ENCODE measurements at places on chromosomes 3 and 15.
A peak's percentile ranks its signal among the peaks of the same experiment; 100 is the strongest.

GRCh38 chr3:172711454-172711795 lies 558 bp upstream of the NCEH1 start:
- DNase-seq = no peak

DNA sequence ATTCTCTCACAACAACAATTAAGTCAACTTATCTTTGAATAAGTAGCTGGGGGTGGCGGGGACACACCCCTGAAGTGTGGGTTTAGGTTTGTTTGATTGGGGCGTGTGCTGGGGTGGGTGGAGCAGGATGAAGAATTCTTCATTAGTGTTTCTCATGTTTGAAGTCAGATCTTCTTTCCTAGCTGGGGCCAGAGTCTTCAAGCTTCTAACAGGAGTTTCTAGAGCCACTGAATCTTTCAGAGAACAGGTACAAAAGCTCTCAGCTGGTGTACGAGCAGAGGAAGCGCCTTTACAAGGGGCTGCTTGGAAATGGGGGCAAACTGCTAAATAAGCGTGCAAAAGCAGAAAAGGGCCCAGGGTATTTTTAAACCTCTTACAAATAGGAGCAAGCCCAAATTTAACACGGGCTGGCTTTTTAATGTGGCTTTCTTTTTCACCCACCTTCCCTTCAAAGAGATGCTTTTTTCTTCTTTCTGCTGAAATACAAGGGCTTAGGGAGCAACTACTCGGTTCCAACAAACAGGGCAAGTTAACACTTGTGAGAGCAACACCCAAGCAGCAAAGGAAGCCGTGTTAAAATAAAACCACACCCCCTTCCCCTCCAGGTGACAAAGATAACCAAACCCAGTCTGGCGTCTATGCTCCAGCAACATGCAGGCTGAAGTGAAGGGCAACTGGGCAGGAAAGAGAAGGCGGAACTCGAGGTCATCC lies 86.9 kb upstream of the RASGRP1 start:
- DNase-seq = peak; percentile 14

DNA sequence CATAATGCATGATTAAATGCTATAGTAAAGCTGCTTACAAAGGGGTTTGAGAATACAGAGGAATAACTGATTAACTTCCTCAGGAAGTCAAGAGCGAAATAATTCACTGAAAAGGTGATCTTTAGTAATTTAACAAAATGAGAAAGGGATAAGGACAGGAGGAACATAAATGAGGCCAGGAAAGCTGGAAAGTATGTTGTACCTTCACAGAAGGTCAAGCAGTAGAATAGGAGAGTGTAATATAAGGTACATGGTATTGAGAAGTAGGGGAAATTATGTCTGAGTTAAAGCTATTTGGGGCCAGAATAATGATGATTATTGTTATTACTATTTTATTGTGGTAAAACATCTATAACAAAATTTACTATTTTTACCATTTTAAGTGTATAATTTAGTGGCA lies 19.2 kb downstream of the GOLM2 start:
- no peak for DNase-seq

DNA sequence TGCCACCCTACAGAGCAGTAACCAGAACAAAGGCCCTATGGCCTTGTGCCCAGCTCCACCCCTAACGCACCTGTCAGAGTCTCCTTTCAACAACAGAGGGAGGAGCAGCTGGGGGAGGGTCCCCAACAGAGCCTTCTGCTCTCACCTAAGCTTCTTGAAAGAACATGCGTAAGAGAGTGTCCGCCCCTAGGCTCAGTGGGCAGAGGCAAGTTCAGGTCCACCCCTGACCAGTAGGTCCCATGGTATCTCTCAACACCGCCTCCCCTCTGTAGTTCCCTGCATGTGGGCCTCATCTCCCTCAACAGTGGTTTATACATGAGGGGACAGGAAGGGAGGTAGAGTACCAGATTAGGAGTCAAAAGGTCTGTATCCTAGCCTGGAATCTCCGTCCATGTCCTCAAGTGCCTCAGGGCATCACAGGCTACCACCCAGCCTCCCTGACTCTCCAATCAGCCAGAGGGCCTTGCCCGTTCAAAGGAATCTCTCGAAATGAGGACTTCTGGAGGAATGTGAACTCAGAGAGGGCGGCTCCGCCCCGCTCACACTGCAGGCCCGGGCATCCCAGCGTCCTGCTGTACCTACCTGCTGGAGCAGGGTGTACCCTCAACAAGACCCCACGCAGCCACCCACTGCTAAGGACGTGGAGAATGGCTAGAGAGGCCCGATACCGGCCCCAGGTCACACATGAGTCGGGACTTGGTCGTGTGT lies 680 bp downstream of the POC1A start:
- DNase-seq = peak; percentile 95

Data from ELF-1 (cell line).